Naive B cell (primary cell): ENCODE measurements at places on chromosomes 6 and 20.

GRCh38 chr20:8170921-8171320 lies 38.9 kb downstream of the PLCB1 start:
- DNase-seq: no peak

DNA sequence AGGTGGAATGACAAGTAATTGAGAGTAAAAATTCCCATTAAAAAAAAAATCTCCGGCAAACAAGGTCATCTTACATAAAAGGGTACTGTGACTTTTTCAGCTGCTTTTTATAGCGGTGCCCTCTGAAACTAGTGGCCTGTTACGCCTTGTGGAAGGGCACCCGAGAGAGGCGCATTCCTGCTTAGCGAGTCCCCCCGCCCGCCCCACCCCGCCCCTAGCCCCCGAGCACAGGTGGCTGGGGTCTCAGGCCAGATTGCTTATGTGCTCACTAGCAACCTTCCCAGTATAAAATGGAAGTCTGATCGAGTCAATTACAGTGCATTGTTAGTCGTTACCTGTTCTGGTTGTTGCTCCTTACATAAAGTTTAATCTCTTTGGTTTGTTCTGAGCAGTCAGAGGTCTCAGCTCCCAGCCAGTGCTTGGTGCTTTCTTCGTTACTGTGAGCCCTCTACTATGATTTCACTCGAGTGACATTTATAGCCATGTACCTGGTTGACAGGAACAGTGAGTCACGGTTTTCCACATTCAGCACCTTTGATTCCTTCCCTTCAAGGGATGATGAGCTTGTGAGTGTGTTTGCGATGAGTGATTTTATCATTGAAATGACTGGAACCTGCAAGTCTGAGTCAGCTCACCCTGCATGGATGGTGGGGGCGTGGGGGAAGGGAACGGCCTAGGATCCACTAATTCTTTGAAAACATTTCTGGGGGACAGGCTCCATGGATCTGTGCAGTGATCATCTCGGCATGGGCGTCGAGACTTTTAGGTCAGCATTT lies 47.6 kb downstream of the ZDHHC14 start:
- no peak for DNase-seq

DNA sequence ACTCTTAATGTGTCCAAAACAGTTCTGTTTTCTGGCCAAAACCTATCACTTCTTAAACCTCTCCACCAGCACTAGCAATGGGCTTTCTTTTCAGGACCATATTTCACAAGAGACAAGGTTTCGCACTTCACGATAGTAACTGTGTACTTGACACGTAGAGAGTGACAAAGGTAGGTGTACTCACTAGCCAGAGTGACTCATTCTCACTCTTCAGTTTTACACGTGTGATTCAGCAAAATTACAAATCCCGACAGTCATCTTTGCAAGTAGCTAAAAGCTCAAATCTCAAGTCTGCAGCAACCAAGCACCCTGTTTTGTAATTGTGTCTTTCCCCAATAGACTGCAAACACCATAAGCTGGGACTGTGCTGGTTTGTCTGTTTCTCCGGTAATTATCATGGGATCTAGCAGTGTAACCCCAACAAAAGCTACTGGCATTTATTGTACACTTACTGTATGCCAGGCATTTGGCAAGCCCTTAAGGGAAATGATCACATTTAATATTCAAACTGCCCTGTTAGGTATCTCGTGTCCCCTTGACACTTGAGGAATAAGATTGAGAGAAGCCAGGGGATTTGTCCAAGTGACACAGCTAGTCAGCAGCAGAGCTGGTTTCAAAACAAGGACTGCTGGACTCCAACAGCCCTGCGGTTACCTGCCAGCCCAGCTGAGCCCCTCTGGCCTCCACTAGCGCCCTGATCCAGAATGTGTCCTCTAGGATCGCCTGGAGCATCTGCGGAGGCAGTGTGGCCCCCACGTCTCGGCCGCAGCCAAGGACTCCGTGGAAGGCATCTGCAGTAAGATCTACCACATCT lies 9.9 kb downstream of the PCIF1 start:
- no peak for DNase-seq

DNA sequence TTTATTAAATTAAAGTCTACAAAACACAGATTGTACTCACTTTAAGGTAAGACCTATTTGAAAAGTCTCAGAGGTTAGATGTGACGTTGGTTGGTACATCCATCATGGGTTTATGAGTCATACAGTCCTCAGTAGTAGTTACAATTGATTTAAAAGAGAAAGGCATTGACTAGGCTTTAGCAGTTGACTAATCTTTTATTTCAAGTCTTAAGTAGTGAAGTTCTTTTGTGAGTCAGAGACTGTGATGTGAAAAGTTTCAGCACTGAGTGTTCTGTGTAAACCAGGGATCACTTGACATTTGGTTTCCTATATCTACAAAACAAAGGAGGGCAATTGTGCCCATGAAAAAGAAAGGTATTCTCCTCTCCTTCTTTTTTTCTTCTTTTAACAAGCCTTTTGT lies 221.3 kb downstream of the GRIK2 start:
- DNase-seq: no peak

DNA sequence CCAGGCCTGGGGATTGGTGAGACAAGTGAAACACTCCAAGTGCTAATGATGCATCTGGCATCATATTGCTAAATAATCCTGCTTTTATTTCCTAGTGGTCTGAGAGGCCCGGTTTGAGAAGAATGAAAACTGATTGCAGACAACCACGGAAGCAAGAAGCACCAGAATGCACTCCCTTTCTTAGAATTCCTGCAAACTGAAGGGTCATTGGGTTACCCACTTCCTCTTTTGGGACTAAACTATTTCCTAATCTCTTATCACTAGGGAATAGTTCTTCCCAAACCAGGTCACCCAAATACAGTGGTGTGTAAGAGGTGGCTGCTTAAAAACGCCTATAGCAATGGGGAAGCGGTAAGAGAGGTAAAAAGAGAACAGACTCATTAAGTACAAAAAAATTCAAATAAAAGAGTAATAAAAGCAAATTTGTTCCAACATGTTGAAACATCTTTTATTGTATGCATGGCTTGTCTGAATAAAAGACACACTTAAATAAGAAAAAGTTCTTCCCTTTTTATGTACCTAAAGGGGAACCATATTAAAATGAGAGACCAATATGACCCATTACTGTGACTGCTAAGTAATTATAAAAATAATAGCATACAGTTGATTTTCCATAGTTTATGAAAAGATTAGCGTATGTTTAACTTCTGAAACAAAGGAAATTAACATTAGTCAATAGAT lies 125.8 kb downstream of the MYB start:
- DNase-seq: no peak

DNA sequence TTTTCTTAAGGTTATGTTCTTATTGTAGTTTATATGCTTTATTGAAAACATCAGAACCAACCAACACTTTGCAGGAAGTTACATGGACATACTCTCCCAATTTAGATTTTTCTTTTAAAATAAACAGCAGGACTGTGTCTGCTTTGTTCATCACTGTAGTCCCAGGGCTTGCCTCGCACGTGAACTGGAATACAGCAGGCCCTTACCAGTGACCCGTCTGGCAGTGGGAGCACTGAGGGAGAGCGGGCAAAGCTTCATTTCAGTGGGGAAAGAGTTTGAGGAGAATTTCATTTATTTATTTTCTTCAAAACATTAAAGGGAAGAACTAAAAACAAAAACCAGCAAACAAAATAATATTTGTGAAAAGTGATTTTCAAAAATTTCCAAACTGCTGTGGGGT lies 230.8 kb downstream of the PAX1 start:
- DNase-seq: no peak

DNA sequence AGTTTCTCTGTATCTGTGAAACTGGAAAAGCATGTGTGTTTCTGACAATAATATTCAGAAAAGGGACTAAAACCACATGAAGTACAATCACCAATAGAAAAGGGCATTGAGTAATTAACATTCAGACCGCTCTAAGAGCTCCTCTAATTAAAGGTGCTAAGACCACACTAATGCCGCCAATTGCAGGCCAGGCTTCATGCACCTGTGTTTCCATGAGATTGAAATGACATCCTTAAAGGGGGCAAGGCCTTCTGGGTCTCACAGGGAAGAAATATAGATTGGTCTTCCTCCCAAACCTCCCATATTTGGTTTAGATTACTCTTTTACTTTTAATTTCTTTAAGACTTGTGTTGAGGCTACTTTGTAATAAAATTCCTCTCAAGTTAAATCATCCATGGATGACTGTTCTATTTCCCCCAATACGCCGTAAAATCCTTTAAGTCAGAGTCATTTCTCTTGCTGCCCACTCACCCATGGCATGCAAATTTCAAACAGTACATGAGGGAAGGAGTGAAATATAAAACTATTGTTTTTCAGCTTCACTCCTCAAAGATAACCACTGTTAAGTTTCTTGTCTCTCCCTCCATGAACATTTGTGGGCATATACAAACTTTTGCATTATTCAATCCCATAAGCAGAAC lies 110.6 kb downstream of the UBE3D start:
- no peak for DNase-seq

DNA sequence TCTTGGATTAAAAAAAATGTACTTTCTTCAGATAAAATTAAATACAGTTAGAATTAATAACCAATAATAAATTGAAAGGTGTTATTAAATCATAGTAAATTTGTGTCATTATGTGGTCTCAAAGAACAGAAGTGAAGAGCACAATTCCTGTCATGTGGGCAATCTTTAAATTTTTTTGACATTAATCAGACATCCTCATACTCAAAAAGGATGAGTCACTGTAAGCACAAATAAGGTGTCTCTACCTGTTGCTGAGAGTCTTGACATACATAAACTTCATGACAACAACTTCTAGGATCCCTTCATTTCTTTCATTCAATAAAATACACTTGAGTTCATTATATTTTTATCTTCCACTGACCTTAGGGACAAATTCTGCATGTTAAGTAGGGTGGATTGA lies 76.1 kb downstream of the SLC22A3 start:
- no peak for DNase-seq

DNA sequence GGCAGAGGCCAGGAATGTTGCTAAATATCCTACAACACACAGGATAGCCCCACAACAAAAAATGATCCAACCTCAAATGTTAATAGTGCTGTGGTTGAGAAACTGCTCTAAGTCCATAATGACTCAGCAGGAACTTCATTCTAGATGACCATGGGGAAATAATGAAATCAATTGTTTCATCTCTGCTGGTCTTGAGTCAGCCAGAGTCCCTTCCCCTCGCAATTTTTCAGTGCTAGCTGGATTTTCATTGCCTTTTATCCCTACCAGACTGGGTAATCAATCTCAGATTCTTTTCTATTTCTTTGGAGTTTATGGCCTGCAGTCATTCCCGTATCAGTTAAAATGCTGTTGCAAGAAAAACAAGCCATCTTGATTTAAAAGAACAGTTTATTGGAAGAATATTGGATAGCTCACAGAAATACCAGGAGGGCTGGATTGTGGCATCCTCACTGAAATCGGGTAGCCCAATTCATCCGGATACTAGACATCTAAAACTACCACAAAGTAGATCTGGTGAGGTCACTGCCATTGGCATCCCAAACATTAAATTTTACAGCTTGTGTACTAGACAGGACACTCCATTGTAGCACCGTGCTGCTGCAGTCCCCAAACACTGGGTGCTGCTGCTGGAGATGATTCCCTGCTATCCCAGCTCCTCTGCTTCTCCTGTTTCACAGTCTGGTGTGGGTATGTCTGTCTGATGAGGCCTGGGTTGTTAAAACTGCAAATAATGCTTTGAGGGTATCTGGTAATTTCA lies 30.3 kb upstream of the POPDC3 start:
- no peak for DNase-seq

- no peak for DNase-seq
Measured at GRCh38 chr20:13552061-13552460, 86.7 kb downstream of the TASP1 start.

- no peak for DNase-seq
Measured at GRCh38 chr6:16227605-16228004, 10.8 kb upstream of the GMPR start.

GRCh38 chr20:37990571-37991151 lies 42.6 kb downstream of the TTI1 start:
- peak; percentile 52 for DNase-seq

- DNase-seq: no peak
Measured at GRCh38 chr6:53986721-53987521, 124.3 kb upstream of the MLIP start.

DNA sequence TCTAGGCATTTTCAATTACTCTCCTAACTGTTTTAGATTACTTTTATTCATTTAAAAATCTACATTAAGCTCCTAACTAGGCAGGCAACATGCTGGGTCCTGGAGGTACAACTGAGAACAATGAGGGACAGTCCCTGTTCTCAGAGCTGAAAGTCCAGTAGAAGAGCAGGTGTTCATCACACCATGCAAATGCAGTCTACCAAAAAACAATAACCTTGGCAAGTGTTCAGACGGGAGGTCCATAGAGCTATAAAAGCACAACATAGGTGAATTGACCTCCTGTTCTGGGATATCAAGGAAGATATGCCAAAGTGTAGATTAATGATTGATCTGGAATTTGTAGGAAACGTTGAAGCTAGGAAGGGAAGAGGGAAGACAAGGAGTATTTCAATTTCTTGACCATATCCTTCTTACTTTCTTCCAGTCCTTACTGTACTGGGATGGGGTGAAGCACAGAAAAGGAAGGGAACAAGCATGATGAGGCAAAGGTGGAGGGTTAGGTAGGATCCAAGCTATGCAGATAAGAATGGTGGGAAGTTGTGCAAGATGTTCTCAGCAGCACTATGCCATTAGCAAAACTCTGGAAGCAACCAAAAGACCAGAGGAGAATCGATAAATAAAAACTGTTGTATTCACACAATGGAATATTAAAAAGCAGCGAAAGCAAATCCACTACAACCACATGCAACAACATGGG lies 485.7 kb upstream of the JARID2 start:
- no peak for DNase-seq

- DNase-seq: no peak
Measured at GRCh38 chr6:83927470-83927869, 68.0 kb downstream of the CYB5R4 start.

DNA sequence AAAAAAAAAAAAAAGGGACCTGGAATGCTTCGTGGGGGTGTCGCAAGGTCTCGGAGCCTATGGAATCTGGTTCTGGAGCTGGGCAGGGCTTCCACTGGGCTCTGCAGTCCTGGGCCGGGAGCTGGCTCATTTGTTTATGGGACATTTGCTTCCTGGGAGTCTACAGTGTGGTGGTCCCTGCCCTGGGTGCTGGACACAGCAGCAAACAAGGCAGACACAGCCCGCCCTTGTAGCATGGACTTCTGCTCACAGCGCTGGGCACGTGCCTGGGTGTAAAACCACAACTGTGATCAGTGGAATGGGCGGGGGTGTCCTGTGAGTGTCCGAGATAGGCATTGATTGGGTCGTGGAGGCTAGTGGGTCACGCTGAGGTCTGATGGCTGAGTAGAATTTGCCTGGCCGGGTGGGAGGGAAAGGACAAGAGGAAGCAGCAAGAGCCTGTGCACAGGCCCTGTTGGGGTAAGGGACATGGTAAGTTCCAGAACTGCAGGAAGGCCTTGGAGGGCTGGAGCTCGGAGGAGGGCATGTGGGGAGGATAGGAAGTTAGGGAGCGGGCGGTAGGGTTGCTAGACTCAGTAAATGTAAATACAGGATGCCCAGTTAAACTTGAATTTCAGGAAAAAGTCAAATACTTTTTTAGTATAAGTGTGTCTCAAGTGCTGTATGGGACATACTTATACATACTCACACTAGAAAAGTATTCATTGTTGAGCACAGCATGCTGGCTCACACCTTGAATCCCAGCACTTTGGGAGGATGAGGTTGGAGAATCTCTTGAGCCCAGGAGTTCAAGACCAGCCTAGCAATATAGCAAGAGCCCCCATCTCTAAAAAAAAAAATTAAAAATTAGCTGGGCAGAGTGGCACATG lies 61.3 kb upstream of the PMEPA1 start:
- DNase-seq: no peak
